Chondrocyte (in vitro differentiated cells): ENCODE measurements at places on chromosomes 16 and 17. TPM values are rescaled to one million over a fixed set of nuclear protein-coding genes. Genes with fewer than 3 reads are reported as not detected.

DNA sequence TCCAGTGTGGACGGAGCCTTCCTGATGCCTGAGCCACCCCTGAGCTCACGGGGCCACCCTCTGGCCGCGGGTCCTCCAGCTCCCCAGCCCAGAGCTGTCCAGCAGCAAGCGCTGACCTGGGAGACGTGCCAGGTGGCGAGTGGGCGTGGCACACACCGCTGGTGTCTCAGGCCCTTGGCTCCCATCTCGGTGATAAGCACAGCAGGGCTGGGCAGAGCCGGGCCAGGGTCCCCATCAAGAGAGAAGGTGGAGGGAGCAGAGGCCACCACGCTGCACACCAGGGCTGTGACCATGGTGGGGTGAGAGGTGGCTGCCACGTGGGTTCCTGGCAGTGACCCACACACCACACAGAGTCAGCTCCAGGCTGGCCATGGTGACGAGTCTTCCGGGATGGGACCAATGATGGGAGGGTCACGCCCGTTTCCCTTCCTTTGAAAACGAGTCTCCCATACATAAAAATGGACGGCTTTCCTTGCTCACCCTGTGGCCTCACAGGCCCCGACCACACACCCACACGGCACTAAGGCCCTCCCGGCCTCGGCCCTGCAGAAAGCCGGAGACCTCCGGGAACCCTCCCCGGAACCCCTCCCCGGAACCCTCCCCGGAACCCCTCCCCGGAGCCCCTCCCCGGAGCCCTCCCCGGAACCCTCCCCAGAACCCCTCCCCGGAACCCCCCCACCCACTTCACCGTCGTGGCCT lies 16.8 kb downstream of the UTS2R start:
- DNase-seq = no peak

The OTOA gene
- 0.10 TPM in 1 of 3 replicates, not detected in the others for total RNA-seq

The KRTAP4-9 gene
- not detected in 3 replicates for total RNA-seq

GRCh38 chr16:17379121-17379571 lies 91.6 kb downstream of the XYLT1 start:
- no peak for DNase-seq

The RAB26 gene
- total RNA-seq = 0.28 to 1.1 TPM (median 0.80 TPM) in 3 replicates

- DNase-seq = no peak
These were observed 4.9 kb upstream of the AATK start for GRCh38 chr17:81170727-81171494.

The PTGES3L gene
- total RNA-seq = 1.2 to 5.7 TPM (median 3.9 TPM) in 3 replicates

DNA sequence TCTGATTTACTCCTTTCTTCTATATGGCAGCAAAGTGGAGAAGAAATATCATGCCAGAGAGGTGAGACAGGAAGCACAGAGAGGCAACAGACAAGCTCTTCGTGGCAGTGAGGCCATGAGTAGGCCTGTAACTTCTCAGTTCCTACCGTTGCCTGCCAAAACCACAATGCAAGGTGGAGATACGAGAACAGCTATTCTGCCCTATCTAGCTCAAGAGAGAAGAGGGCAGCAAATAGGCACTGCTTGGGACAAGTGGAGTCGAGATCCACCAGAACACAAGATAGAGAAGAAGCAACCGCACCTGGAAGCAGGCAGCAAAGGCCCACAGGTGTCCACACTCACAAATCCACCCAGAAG lies 24.8 kb downstream of the RANBP10 start:
- no peak for DNase-seq

- DNase-seq = no peak
These were observed 4.1 kb downstream of the CDIPT start for GRCh38 chr16:29858974-29859373.

The ITGAL gene
- not detected in 3 replicates for total RNA-seq

The SPAG9 gene
- 86.7 to 96.1 TPM (median 92.7 TPM) in 3 replicates for total RNA-seq

- no peak for DNase-seq
These were observed 155.4 kb downstream of the WWOX start for GRCh38 chr16:78254841-78255240.

The KRT16 gene
- 3.9 to 5.9 TPM (median 5.5 TPM) in 3 replicates for total RNA-seq

The ZACN gene
- total RNA-seq = not detected in 3 replicates

DNA sequence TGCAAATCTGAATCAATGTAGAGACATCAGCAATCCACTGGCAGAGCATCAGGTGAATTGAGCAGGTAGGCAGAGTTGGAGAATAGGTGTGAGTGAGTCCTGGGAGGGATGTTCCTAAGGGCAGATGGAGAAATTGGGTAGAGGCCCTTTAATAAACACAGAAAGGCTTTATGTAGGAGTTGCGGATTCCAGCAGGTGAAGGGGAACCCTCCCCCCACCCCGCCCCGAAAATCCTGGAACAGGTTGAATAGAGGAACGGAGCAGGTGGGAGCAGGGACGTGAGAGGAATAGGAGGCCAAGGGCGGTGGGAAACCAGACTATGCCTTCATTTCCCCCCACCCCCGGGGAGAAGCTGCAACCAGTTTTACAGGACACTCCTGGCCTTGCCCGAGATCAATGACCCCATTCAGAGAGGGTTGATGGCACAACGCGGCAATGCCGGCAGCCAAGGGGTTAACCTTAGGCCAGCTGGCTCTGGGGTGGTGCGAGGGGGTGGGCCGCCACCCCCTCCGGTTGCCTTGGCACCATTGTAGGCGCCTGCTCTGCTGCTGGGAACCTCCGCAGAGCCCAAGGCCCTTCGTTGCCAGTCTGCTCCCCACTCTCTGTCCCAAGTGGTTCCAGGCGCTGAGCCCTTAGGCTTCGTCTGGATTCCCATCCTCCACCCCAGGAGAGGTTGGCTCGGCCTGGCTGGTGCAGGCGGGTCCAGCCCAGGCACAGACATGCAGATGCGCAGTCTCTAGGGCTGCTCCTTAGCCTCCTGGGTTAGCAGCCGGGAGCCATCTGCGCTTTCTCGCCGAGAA lies 814 bp upstream of the RUNDC3A start:
- DNase-seq = no peak

GRCh38 chr17:49926886-49927285 lies 42.1 kb upstream of the DLX4 start:
- no peak for DNase-seq

- DNase-seq = no peak
These were observed 4.8 kb downstream of the NARF start for GRCh38 chr17:82463391-82463790.

DNA sequence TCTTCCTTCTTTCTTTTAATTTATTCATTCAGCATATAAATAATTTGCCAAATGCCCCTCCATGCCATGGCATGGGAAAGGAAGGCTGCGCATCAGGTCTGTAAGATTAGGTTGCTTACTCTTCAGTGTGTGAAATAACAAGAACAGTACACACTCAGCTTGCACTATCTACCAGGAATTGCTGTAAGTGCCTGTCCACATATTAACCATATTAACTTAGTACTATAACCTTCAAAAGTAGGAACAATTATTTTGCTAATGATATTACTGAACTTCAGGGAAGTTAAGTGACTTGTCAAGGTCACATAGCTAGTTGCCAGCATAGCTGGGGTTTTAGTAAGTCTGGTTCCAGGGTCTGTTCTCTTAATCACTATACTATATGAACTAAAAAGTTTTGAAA lies 89.2 kb upstream of the PMFBP1 start:
- no peak for DNase-seq
